ENCODE measurements at places on chromosomes 1 and 21.

DNA sequence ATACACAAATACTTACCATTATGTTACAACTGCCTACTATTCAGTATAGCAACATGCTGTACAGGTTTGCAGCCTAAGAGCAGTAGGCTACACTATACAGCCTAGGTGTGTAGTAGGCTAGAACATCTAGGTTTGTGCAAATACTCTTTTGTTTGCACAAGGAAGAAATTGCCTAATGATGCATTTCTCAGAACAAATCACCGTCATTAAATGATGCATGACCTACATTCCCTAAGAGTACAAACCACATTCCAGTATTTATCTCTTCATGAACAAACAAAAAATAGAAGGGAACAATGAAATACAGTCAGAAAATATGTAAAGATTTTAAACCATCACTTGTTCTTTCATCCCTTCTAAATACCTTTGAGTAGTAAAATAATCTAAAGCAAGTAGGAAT lies 109.7 kb upstream of the HP1BP3 start:
- no peak for DNase-seq

DNA sequence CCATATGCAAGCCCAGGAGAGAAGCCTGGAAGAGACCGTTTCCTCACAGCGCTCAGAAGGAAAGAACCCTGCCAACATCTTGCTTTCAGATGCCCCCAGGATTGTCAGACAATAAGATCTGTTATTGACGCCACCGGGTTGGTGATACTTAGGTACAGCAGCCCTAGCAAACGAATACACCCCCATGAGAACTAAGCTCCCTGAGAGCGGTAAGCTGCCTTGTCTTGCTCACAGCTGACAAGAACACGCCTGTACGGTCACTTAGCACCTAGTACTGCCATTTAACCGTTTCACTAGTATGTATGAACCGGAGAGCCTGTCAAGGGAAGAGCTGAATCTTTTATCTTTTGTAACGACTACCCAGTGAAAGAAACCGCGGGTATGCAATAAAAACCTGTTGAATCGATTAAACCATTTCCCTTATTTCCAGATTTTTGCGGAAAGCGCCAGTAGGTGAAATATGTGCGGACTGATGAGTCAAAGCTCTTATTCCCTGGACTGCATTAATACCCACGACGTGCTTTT lies 619 bp upstream of the ZBTB8B start:
- no peak for DNase-seq

DNA sequence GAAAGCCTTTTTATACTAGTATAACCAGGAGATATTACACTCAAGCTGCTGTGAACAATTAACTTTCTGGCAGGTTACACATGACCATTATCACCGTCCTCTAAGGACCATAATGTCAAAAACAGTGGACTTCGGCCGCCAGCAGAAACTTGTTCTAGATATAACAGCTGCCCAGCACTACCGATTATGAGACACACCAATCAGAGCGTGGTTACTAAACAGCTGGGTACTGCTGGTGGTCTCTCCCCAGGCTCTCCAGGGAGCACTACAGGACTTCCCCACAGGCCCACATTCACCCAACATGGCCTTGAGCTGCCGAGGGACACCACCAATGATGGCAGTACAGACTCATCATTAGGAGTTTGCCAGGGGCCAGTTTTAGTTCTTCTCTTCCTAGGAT lies 57.9 kb upstream of the CTBS start:
- no peak for DNase-seq

- DNase-seq: no peak
These were observed 21.6 kb downstream of the PADI4 start for GRCh38 chr1:17329610-17330009.

- no peak for DNase-seq
These were observed 37.6 kb downstream of the FCRL2 start for GRCh38 chr1:157739229-157739901.

- no peak for DNase-seq
These were observed 65.2 kb downstream of the SIK1 start for GRCh38 chr21:43361493-43362296.
